ENCODE measurements at places on chromosomes 12 and 14.

GRCh38 chr12:9742661-9743060 is 9.8 kb upstream of the CLECL1 start:
- no peak for DNase-seq

- DNase-seq = no peak
Measured at GRCh38 chr14:70416338-70416724, 559 bp downstream of the SYNJ2BP start.

DNA sequence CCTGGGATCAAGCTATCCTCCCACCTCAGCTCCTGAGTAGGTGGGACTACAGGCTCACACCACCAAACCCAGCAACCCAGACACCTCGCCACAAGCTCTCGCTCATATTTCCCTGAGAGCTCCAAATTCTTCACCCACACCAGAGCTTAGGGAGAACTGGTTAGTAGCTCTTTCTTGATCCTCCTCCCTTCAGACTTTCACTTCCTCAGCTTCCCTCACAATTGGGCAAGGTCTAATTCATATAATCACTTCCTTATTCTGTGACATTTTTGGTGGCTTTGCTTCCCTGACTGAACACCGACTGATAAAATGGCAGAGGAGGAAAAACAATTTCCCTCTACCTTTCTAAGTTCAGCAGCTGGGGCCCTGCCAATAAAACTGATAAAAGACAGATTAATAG is 88.5 kb downstream of the GXYLT1 start:
- no peak for DNase-seq

DNA sequence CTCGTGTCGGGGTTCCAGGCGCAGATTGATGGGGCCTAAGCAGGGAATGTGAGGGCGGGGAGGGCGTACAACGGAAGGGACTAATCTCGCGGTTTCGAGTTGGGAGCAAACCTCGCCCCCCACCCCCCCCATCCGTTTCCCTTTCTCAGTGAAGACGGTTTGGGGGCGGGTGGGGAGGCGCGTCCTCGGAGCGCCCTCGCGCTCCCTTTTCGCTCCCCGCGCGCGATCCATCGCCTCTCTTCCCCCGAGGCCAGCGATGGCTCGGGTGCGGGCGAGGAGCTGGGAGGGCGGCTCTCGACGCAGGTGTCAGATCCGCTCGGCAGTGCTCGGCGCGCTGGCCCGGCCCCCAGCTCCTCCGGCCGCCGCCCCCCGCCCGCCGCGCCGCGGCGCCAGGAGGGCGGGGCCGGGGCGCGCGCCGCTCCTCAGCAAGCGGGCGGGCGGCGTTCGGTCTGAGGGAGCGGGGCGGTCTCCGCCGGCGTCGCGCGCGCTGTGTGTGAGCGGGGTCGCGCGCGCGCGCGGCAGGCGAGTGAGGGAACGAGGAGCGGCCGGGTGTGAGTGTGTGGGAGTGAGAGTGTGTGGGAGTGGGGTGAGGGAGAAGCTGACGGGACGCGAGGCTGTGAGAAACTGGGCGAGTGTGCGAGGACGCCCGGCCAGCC is at the start of gene RIMKLB:
Gene RIMKLB (plus strand): TSS at position 516 of the 656 bp plus-strand sequence. CDS start 15,876 bp downstream, outside the sequence.
- DNase-seq = peak; percentile 59

- no peak for DNase-seq
Measured at GRCh38 chr14:74620923-74621322, 8.9 kb upstream of the LTBP2 start.

- no peak for DNase-seq
Measured at GRCh38 chr12:64004641-64005040, 160.1 kb downstream of the SRGAP1 start.

DNA sequence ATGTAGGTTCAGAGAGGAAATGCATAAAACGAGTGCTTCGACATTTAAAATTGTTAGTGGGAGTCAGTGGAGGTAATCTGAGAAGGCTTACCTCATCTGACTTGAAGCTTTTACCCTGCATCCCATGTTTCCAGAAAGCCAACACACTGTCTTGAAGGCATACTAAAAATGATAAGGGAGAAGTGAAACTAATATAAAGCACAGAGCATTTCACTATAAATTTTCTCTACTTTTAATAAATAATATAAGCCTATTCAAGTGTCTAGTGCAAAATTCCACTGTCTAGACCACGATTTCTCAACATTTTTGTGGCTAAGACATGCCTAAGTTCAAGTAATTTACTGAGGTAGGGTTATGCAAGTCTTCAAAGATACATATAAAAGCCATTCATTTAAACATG is 29.1 kb upstream of the CDKL1 start:
- no peak for DNase-seq

- DNase-seq = no peak
Measured at GRCh38 chr12:52358575-52359350, 8.5 kb downstream of the KRT85 start.

DNA sequence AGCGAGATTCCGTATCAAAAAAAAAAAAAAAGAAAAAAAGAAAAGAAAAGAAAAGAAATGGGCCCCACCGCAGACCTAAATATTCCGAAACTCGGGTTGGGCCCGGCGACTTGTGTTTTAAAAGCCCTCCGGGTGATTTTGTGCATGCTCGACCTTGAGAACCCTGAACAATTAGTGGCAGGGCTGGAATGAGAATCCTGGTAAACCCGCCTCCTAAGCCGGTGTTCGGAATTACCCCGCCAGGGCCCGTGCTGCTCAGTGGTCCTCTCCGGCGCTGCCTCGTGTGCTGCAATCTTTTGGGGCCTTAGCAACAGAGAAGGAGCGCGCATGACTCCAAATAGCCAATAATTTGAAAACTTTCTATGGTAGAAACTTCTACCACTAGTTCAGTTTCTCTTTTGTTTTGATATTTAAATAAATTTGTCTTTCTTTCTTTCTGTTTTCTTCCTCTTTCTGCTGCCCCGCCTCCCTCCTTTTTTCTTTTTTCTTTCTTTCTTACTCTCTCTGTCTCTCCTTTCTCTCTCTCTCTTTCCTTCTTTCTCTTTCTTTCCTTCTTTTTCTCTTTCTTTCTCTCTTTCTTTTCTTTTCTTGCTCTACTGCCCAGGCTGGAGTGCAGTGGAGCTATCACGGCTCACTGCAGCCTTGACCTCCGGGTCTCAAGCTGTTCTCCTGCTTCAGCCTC is 1.5 kb upstream of the GALNT6 start:
- no peak for DNase-seq

DNA sequence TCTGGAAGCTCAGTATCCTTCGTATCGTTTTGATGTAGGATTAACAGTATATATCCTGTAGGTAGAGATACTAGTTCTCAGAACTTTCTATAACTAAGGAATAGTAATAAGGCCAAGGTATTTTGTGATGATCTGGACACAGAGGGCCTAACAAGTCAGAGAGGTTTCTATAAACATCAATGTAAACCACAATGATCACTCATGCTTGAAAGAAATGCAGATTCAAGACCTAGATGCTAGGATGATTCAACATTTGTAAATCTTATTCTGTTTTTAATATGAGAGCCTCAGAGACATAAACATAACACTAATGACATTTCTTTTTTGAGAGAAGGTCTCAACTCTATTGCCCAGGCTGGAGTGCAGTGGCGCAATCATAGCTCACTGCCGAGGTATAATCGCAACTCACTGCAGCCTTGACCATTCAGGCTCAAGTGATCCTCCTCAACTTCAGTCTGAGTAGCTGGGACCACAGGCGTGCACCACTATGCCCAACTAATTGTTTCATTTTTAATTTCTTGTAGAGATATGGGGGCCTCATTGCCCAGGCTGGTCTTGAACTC is 16.2 kb downstream of the SUPT16H start:
- DNase-seq = no peak

DNA sequence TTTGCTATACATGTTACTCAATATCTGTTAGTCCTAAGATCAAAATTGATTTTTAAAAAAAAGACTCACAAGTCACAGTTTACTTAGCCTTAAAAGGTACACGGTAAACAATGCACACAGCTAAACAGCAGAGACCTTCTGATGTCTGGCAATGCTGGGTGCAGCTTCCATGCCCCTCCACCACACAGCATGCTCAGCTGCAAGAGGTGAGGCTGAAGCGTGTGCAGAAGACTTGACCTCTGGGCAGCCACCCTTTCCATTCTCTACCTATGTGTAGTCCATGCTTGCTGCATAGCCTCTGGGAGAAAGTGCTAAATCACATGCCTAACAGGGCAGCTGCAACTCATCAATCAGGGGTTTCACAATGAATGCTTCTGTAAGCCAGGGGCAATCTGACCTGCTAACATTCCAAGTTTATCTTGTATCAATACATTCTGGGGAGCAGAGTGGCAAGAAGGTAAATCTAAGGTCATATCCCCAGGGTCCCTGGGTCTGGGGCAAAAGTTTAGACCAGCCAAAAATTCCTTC is 44.5 kb upstream of the AMN1 start:
- no peak for DNase-seq

GRCh38 chr14:85911044-85911443 is 381.1 kb downstream of the FLRT2 start:
- no peak for DNase-seq

- DNase-seq = peak; percentile 91
Measured at GRCh38 chr14:104826189-104826860, 25.4 kb downstream of the ZBTB42 start.

DNA sequence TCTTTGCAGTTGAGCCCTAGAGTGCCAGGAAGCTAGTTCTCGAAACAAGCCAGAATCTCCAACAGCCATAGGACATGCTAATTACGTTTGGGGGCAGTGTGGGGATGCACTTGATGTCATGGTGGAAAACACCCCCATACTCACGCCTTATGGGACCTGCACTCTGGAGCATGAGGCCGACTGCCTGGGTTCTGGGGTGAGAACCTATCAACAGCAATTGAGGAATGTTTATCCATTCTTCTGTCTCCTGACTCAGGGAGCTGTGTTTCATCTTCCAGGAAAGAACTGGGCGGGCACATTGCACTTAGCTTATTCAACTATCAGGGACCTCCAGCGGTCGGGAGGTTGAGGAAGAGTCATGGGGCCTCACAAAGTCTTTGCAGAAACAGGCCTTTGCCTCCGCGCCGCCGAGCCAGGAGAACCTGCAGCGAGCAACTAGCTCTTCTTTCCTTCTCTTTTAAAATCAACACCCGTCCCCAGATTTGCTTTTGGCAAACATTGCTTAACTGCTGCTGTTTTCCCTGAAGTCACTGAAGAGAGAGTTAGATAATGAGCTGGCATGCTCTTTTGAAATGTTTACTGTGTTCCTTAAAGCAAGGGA is 226.1 kb upstream of the DIO3 start:
- no peak for DNase-seq

DNA sequence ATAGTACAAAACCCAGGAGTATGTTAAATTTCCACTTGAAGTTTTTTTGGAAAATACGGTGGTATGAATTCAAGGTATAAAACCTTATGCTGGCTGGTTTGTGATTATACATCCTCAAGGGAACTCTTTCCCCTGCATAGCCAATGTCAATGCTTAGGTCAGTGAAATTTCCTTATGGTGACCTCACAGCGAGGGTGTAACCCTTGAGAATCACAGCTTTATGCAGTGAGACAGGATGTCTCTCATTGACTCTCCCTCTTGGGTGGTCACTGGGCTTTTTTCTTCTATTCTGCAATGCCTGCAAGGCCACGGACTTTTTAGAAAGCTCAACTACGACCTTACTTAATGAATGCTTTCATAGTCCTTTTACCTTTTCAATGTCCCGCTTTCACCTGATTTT is 64.4 kb downstream of the TMTC1 start:
- no peak for DNase-seq

DNA sequence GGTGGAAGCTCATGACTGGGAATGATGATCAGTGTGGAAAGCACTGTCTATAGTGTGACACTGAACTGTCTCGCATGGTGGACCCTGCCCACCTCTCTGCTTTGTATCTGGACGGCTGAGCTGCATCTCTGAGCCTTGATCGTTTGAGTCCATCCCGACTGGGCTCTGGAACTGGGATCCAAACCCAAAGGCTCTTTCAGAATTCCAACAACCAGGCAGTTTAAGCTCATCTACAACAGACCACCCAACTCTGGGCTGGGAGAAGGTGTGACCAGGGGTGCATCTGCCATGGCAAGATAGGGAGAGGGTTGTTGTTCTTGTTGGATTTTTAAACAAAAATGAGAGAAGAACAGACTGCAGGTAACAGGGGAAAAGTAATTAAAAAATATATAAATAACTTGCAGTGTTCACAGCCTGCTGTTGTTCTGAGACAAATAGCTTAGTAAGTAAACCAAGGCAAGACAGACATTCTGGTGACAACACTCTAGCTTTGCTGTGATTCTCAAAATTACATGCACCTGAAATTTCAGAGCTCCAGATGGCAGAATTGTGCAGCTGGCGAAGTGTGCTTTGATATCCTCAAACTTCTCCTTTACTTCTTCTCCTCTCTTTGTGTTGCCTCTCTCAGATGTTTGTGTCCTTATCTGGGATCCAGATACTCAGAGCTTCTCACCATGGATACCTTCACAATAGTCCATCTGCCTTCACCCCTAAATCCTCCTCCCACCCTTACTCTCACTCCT is 209.6 kb downstream of the EMP1 start:
- DNase-seq = no peak

DNA sequence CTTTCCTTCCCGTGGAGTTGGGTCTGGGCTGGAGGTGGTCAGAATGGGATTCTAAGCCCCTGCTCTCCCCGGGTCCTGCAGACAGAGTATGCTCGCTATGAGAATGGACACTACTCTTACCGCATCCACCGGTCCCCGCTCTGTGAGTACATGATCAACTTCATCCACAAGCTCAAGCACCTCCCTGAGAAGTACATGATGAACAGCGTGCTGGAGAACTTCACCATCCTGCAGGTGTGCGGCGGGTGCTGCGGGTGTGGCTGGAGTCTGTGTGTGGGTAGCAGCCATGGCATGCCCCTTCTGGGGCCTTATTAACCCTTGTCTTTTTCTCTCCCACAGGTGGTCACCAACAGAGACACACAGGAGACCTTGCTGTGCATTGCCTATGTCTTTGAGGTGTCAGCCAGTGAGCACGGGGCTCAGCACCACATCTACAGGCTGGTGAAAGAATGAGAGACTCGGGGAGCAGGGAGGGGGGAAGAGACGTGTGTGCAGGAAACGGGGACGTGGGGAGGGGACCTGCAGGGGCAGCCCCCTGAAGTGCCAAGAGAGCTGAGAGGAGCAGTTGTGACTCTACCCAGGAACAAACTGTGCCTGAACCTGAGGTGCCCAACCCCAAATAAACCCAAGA is 37.0 kb upstream of the TSPAN9 start:
- DNase-seq = no peak

DNA sequence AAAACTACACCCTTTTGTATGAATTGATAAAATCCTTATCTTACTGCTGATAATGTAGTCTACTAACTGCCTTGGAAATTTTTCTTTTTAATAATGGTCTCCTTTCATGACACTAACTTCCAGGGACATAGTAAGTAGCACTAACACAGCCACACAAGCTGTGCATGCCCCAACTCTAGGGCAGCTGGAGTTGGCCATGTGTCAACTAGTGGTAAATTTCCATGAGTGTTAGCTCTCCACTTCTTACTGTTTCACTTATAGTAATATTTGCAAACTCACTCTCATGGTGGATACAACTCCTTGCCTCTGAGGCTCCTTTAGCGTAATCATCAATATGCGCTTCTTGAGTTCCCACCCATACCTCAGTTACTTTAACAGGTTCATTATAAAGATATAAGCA is 38.0 kb downstream of the LGR5 start:
- DNase-seq = no peak

DNA sequence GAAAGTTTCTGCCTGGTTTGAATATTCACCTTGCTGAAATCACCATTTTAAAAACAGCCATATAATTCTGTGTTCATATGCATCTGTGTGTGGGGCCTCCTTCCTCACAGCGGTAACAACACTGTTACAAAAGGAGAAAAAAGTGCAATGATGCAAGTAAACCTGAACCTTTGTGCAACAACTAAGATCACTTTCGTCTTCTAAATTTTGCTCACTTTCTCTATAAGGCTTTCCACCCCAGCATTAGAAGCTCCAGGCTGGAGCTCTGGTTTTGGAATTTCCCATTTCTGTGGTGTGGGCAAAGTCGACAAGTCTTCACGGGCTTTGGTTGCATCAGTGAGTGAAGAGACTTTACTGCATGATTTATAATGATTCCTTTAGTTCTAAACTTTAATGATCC is 18.4 kb downstream of the FGD6 start:
- no peak for DNase-seq

Measured in stimulated activated CD4-positive, alpha-beta T cell treated with anti-CD3 and anti-CD28 coated beads, Interleukin-15, amount 100 ng/mL, for 1 hour (primary cell).